NCI-H345 (cell line): ENCODE measurements at places on chromosomes 12 and 14.

GRCh38 chr14:60133487-60133886 lies 31.7 kb downstream of the DHRS7 start:
- no peak for DNase-seq

- DNase-seq = no peak
Measured at GRCh38 chr14:93108105-93108504, 7.6 kb downstream of the ITPK1 start.

- DNase-seq = no peak
Measured at GRCh38 chr12:93743999-93744689, 67.0 kb downstream of the CRADD start.

DNA sequence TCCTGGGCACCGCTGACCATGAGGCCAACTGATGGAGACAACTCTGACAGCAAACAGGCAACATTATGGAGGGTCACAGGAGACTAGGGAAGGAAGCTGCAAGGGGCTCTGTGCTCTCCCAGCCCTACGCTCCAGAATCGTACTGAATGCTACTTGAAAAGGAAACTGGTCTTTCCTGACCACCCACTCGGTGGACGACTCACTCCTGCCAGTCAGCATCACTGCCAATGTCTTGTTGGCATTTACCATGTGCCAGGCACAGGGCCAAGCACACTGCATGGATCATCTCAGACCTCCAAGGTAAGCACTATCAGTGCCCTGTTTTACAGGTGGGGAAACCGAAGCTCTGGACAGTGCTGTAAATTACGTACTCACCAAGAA lies 38.0 kb downstream of the CCDC85C start:
- peak; percentile 28 for DNase-seq

- DNase-seq = no peak
Measured at GRCh38 chr12:69241438-69242092, 2.2 kb downstream of the CPSF6 start.

GRCh38 chr12:15729097-15729496 lies 60.1 kb downstream of the EPS8 start:
- no peak for DNase-seq

- peak; percentile 82 for DNase-seq
Measured at GRCh38 chr14:81400202-81400678, at the start of gene STON2. TSS of gene STON2 (minus strand) at chr14:81400324. CDS start at chr14:81398382, 1,942 bp downstream.

- no peak for DNase-seq
Measured at GRCh38 chr12:92403210-92404175, 257.8 kb upstream of the BTG1 start.

GRCh38 chr12:67526129-67526528 lies 122.4 kb upstream of the DYRK2 start:
- no peak for DNase-seq

DNA sequence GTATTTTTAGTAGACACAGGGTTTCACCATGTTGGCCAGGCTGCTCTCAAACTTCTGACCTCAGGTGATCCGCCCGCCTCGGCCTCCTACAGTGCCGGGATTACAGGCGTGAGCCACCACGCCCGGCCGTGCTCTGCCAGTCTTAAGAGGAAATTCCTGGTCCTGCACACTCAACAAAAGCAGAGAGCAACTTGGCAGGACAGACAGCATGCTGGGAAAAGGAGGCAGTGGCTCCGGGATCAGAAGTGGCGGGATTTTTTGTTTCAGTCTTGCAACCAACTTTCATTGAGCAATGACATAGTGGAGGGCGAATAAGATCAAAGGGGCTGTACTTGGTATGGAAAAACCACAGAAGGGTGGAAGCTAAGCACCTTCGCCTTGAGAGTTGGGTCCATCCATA lies 2.1 kb downstream of the CKAP4 start:
- no peak for DNase-seq

GRCh38 chr14:99564256-99564925 lies 39.6 kb downstream of the CCDC85C start:
- peak; percentile 91 for DNase-seq

GRCh38 chr14:99633141-99633540 lies 11.8 kb upstream of the HHIPL1 start:
- DNase-seq = no peak

DNA sequence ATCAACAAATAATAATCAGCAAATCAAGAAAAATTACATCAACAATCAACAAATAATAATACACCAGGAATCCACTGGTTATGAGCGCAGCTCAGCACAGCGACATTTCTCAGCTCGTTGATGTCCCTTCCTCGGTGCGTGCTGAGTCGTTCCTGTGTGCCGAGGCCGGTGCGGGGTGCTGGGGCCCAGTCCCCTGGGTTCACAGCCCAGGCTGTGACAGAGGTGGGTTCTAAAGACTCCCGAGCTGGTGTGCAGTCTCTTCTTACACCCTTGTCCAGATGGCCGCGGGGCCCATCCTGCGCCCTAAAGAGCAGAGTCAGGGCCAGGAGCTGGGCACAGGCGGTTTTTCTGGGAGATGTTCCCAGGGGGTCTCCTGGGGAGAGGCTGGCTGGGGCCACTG lies 26.9 kb upstream of the TRAF3 start:
- no peak for DNase-seq

- DNase-seq = no peak
Measured at GRCh38 chr12:71981149-71981548, 42.5 kb downstream of the TPH2 start.

GRCh38 chr14:52312931-52313355 lies 1.2 kb upstream of the PTGER2 start:
- no peak for DNase-seq

DNA sequence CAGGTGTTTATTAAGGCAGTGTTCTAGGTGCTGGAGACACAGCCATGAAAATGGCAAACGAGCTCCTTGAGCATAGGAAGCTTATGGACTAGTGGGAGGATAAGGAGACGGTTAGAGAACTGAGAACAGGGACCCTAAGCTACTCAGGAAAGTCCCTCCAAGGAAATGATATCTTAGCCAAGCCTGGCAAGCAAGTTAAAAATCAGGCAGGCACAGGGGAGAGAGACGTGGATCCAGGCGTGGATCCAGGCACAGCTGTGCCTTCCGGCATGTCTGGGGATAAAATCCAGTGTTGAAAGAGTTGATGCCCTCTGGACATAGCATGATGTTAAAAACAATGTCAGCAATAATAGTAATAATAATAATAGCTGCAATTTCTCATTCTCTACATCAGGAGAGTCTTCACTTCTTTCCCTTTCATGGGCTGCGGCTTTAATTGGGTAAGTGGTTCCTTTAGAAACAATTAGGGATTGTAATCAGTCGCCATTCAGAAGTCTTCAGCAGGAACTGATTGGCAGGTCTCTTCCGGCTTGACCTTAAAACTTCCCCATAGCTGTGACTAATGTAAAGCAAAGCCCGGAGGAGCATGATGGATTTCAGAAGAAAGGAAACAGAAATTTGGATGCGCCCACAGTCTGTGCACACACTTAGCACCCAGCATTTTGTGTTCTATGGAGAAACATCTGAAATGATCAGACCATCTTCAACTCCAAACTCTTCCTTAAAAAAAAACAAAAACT lies 230.2 kb downstream of the SLC41A2 start:
- DNase-seq = no peak

- no peak for DNase-seq
Measured at GRCh38 chr12:47340411-47341015, 260.8 kb upstream of the AMIGO2 start.

DNA sequence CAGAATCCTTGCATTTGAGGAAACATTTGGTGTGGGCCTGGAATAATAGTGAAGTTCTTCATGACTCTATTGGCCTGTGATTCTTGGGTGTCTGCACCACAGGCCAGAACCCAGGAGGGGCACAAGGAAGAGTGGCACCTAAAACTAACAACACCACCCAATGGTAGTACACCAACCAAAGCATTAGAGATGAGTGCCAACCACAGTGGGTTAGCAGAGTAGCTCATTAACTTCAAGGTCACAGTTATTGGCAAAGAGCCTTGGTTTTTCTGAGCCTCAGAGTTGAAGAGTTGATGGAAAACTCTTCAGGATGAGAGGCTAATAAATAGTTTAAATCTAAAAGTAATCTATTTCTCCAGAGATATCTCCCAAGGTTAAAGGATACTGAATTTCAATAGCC lies 57.0 kb downstream of the HELB start:
- no peak for DNase-seq

DNA sequence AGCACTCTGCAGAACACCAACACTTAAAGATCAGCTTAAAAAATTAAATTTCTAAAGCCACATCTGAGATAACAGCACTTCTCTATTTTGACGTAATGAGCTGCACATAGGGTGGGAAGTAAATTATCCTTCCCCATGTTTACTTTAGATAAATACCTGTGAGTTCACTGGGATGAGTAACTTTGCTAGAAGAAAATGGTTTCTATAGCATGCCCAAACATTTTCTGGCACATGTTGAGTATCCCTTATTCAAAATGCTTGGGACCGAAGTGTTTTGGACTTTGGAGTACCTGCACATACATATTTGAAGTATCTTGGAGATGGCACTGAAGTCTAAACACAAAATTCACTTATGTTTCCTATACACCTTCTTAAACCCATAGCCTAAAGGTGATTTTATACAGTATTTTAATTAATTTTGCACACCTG lies 6.6 kb downstream of the SLC38A2 start:
- no peak for DNase-seq

DNA sequence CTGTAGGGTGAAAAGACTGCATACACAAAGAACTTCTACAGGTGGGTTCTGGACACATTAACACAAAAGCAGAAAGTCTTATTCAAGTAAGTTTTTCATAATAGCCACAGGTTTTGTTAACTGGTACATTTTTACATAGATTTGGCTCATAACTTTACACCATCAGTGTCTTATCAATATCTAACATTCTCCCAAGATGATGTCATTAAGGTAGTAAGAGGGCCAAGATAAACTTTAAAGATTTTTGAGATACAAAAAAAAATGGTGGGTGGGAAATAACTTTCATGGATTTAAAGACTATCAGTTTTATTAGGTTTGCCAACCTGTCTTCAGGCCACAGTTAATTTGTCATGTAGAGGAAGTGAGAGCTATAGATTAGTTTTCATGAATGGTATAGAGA lies 1.7 kb downstream of the SUPT16H start:
- no peak for DNase-seq

DNA sequence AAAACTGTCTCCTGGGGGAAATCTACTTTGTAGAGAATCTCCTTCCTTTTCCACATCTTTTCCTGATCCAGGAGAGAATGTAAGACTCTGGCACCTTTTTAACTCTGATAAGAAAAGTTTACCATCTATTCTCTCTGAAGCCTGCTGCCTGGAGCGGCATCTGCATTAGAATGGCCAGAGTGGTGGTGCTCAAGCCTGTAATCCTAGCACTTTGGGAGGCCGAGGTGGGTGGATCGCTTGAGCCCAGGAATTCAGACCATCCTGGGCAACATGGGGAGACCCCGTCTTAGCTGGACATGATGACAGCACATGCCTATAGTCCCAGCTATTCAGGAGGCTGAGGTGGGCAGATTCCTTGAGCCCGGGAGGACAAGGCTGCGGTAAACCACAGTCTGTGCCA lies 1.4 kb upstream of the CHFR start:
- DNase-seq = no peak
